Activated CD8-positive, alpha-beta memory T cell treated with anti-CD3 and anti-CD28 coated beads for 4 hours (primary cell): ENCODE measurements at places on chromosomes 1 and 21.

- DNase-seq = no peak
Measured at GRCh38 chr1:233090746-233091494, 140.5 kb downstream of the NTPCR start.

GRCh38 chr1:107810291-107810951 lies 154.6 kb downstream of the VAV3 start:
- DNase-seq = no peak

GRCh38 chr1:150575518-150576366 lies 3.7 kb downstream of the MCL1 start:
- DNase-seq = no peak

- no peak for DNase-seq
Measured at GRCh38 chr1:36273024-36273423, 33.1 kb upstream of the SH3D21 start.

DNA sequence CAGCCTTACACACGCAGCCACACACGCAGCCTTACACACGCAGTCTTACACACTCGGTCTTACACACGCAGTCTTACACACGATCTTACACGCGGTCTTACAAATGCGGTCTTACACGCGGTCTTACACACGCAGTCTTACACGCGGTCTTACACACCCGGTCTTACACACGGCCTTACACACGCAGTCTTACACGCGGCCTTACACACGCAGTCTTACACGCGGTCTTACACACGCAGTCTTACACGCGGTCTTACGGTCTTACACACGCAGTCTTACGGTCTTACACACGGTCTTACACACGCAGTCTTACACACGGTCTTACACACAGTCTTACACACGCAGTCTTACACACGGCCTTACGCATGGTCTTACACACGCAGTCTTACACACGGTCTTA lies 111.9 kb downstream of the PRDM16 start:
- DNase-seq = no peak

DNA sequence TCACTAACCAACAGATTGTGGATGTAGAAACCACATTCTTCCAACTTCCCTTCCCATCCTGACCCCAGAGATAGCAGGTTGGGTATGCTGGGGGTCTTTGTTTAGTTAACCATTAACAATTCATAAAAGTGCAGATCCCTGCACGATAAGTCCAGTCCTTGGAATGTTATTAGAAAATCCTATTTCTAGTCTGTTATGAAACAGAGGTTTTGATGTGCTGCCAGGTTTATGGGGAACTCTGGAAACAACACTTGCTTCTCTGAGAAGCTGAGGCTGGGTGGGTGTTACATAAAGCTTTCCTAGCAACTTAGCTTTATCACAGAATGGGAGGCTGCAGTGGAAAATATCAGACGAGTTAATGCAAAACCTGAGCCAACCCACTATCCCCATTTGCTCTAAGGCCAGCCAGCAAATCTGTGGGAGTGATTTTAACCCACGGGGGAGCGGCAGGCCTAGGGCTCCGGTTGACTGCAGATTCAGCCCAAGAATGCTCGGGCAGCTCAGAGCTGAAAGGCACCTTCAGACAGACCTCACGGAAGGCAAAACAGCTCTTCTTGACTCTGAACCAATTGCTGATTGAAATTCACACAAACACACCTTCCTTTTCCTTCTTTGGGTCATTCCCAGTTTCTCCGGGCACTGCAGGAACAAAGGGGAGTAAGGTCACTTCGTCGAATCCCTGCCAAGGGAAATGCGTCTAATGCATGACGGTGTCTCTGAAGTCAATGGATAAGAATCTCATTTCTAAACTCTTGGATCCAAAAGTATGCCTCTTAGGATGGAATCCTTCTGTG lies 111.7 kb upstream of the IRF2BP2 start:
- no peak for DNase-seq

- no peak for DNase-seq
Measured at GRCh38 chr1:51063121-51063520, 38.9 kb upstream of the C1orf185 start.

- DNase-seq = no peak
Measured at GRCh38 chr1:85584923-85585322, 4.4 kb downstream of the CCN1 start.

- DNase-seq = no peak
Measured at GRCh38 chr1:100955322-100955721, 59.4 kb downstream of the SLC30A7 start.

- no peak for DNase-seq
Measured at GRCh38 chr1:229011022-229011421, 259.9 kb upstream of the RAB4A start.

GRCh38 chr21:41823166-41823565 lies 56.0 kb downstream of the PRDM15 start:
- DNase-seq = no peak

DNA sequence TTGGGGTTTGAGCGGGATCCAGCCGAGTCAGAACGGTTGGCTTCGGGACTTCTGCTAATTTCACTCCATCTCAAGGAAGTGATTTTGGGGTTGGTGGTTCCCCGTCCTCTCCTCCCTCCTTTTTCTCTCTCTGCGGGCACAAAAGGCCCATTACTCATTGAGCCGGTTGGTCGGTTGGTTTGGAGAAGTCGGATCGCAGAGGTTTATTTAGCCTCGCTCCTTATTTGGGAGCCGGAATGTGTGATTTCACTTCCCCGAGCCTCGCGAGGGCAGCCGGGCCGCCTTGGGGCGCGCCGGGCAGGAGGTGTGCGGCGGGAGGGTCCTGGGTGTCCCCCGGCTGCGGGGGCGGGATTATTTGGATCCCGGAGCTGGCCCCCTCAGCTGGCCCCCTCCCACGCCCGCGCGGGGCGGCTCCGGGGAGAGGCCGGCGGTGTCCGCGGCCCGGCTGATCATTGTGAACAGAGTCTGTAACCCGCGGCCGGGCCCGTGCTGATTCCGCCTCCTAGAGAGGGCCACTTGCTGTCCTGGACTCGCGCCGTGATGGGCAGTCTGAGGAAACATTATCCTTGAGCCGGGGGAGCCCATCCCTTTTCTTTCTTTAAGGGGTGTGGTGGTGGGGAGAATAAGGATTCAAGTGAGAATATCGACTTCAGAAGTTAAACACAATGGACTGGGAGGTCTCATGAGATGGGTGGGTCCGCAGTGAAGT lies 1.2 kb downstream of the MAPKAPK2 start:
- no peak for DNase-seq
